ENCODE measurements at places on chromosomes 12 and 14.

DNA sequence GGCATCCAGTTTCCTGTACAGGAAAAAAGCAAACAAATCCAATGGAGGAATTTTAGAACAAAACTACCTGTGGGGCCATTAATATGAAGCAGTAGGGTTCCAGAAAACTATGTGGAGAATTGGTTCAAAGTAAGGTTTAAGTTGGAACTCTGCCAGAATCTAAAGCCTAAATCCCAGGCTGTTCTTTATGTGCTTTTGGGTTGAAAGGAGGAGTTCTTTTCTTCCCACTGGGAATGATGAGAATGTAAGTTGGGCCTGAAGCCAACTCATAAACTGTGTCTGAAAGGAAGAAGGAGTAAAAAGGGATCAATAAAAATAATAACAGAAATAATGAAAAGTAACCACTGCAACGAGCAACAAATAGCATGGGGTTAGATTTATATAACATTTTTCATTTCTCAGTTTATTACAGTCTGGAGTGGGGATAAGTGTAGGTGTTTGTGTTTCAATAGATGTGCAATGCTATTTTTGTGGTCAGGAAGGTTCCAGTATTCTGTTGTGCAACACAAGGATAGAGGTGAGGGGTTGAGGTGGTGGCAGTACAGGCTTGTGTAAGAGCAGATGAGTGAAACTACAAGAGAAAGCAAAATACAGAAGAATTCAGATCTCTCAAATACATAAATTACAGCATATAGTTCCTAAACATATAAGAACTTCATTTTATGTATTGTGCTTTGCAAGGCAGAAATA, 373.6 kb downstream of the EMP1 start:
- no peak for DNase-seq

DNA sequence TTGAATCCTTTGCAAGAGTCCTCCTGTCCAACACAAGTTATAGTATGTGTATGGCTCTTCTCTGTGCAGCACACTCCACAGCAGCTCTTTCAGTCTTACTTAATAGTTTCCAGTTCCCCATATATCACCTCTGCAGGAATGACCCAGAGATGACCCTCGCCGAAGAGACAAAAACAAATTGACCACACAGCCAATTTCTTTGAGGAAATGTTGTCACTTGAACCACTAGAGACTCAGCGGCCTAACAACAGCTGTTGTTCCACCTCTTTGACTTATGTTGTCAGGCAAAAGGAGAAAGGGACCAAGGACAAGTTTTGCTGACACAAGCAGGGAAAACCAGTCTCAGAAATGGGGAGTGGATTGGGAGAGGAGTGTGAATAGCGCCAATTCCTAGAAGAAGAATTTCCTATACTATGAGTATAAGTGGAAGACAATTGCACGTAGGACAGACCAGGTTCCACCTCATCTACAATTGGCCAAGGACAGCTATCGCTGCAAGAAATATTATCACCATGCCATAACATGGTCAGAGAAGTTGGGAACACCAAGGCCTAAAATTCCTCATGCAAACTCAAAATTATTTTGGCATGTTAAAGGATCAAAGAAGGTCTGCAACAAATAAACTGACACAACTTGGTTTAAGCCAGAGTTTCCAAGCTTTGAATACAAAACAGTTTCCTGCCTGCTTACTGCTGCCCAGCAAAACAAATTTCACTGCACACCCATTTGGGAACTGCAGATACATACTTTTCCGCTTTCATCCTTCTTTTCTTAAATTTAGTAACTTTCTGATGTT, 41.7 kb upstream of the ITPR2 start:
- DNase-seq = no peak

DNA sequence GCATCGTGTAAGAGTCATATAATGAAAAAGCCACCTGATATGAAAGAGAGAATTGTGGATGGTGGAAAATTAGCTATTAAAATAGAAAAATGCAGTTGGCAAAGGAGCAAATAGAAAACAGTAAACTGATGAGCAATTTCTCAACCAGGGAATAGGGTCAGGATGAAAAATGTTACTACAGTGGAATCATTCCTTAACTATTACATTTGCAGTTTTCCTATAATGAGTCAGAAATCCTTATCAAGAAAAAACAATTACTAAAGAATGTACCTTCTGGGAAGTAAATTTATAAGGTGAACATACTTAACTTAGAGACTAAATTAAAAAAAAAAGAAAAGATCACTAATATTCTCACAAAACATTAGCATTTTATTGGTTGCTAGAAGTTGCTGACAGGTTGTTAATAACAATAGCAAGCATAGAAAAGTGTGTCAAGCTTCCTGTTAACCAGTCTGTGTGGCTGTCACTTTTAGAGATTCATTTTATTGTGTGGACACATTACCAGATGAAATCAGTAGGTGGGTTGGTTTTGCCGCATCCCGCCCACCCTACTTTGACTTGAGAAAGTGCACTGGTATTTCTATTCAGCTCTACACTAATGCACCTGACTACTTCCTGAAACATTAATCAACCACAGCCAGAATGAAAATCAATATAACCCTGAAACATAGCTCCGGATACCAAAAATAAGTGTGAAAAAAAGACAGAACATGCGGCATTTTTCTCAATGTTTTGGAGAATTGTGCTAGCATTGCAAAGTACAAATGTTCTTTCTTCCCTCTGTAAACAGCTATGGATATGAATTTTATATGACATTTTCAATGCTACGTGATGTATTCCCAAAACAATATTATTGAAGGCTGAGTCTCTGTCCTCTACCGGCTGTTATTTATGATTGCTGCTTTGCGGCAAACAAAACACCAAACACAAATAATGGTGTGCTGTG, 576.7 kb downstream of the SLC16A7 start:
- no peak for DNase-seq

GRCh38 chr12:49912345-49913255, 8.9 kb upstream of the FAIM2 start:
- no peak for DNase-seq

DNA sequence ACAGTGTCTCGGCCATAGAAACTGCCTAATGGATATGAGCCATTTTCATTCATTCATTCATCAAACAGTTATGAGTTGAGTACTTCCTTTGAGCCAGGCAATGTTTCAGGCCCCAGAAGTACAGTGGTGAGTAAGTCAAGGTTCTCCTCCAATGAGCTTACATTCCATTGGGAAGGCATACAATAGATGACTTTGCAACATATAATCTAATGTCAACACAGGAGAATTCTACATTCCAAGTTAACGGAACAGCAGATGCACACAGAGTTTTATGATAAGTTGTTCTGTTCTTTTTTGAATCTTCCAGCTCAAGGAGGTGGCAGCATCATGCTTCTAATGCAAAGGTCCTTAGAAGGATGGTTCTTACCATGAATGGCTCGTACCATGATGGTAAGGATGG, 3.2 kb upstream of the RFC5 start:
- DNase-seq = no peak

DNA sequence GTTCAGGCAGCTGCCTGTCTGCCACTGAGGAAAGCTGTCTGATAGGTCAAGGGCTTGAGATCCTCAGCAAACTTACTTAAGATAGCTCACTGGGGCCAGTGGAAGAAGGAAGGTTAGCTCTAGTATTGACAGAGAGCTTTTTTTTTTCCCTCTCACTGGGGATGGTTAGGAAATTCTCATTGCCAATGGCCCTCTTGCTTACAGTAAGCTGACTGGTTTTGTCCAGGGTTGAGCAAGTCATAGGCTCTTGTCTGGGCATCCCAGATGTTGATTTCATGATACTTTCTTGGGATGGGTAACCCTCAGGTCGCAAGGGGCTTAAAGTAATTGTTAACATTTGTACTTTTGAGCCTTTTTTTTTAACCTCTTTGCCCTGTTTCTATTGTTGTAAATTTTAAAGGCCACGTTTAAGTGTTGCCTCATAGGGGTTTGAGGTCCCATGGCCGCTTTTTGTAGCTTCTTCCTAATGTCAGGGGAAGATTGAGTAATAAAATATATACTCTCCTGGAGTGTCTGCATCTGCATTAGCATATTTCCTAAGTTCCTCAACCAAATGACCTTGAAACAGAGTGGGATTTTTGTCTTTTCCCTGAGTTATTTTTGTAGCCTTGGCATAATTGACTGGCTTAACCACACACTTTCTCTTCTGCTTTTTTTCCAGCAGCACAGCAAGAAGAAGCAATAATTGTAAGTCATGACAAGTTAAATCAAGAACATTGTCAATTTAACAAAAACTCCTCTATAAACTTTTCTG, 716.0 kb downstream of the LRFN5 start:
- DNase-seq = no peak

GRCh38 chr12:53231921-53232645, at the start of gene RARG:
TSS of gene RARG (minus strand) at chr12:53232209. CDS start at chr12:53227545, 4,664 bp downstream.
- DNase-seq = peak; percentile 57

GRCh38 chr12:91948504-91948903, 197.1 kb downstream of the BTG1 start:
- DNase-seq = no peak

DNA sequence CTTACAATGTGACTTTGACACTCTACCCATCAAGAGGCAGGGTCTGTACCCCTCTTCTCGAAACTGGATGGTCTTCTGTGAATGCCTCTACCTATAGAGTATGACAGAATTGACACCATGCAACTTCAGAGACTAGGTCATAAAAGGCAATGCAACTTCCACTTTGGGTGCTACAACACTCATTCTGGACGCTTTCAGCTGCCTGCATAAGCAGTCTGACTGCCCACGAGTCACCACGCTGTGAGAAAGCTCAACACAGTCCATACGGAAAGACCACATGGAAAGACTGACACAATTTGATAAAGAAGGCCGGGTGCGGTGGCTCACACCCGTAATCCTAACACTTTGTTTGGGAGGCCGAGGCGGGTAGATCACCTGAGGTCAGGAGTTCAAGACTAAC, 14.9 kb downstream of the SLC7A7 start:
- no peak for DNase-seq

- DNase-seq = no peak
Measured at GRCh38 chr12:108815875-108816594, 41.3 kb downstream of the SSH1 start.

DNA sequence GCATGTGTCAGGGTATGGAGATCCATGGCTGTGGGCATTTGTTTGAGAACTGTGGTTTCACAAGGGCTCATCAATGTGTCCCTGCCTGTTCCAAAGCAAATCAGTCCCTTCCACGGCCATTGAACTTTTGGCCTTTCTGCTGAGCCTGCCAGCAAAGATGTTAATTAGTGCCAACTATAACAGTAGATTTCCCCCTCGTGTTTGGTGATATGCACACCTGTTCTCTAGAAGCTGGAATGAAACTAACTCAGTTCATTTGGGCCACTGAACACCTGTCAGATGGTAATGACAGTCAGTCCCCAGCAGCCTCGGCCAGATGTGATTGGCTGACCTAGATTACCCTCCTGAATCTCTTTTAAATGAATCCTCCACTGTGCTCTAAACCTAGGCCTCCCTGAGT, 43.2 kb downstream of the IRAK3 start:
- DNase-seq = no peak

DNA sequence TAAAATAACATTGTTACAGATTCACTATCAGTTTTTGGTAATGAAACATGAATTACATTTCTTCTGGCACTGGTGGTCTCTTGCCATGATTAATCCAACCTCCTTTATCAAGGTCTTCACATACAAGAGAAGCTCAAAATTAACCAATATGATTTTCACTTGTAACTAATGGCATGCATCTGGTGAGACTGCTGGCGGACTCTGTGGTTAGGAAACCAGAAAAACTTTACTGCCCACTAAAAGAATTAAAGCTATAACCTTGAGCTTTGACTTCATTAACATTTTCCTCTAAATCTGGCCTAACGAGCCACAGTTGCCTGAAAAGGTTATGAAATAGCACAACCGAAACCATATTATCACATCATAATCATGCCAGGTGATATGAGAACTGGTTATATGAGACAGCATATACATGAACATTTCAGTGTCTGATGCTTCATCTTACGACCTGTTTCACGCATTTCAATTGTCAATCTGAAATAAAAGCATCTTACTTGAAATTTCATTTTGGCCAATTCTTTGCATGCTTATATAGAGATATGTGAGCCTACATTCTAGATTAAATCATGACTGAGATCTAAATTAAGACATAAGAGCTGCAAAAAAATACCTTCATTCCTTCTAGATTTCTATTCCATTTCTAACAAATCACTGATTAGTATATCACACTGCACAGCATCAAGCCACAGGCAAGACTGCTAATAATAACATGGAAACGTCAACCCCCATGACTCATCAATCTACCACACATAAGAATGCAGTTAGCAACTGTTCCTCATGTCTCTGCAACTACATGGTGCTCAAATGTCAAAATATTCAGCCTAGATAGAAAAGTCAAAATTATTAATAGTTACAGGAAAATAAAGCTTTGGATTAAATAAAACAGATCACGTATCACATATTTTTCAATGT, 89.3 kb downstream of the OSBPL8 start:
- DNase-seq = no peak

DNA sequence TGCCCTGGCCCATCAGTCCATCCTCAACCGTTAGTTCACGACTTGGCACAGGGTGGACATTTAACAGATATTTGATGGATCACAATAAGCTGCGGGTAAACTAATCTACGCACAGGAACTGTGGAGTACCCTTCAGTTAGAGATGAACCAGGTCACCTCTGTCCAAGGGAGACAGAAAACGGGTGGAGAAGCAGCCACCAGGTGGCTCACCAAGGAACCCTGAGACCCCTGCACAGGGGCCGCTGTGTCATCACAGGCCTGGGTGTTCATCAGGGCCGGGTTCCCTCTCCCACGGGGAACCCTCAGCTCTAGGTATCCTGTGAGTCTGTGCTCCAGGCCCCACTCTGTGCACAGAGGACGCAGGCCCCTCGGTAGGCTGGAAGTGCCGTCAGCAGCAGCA, 122.2 kb downstream of the PIWIL1 start:
- DNase-seq = no peak

DNA sequence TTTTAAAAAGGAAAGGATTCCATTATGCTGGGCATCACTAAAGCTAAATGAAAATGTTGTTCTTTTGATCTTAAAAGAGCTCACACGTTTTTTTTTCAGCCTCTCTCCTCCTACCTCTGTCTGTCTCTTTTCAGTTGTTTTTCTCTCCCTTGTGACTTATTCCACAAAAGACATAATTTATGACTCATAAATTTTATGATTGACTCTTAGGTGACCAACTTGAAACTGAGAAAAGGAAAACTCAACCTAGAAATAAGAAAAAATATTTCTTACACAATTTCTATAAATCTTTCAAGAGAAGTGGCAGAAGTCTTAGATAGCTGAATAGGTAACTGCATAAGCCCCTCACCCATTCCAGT, 227.7 kb upstream of the DDHD1 start:
- DNase-seq = no peak

DNA sequence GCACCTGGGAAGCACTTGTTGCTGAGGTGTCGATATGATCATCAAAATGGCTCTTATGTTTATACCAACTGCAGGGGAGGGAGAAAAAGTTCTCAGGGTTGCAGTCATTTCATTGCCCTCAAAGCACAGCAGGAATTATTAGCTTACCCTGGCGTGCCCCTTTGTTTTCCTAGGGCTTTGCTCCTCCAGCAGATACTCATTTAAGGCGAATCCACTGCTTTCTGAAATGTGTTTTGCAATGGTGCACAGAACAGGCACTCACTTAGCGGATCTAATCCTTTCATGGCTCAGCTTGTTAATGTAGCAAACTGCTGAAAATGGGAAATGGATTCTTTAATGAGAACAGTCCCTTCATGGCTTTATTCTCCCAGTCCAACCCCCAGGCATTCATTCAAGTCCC, 76.7 kb downstream of the NKX2-1 start:
- DNase-seq = no peak

Measured in WTC11 (cell line).